ENCODE measurements at places on chromosomes 5 and 9.

- DNase-seq: no peak
These were observed 171.3 kb downstream of the GDNF start for GRCh38 chr5:37668524-37669047.

DNA sequence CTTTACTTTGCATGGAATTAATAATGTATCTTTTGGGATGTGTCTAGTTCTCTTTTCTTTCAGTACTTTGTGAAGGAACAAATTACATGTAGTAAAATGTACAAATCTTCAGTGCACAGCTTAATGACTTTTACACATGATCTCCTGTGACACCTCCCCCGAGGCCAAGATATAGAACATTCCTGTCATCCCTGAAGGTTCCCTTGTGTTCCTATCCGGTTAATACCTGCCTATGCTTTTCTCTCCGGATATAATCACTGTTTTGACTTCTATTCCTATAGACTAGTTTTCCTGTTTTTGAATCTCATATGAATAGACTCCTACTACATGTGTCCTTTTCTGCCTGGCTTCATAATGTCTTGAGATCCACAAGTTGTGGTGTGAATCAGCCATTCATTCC lies 21.5 kb downstream of the STC2 start:
- DNase-seq: no peak

- DNase-seq: no peak
These were observed 14.1 kb upstream of the C5orf58 start for GRCh38 chr5:170218726-170219125.

DNA sequence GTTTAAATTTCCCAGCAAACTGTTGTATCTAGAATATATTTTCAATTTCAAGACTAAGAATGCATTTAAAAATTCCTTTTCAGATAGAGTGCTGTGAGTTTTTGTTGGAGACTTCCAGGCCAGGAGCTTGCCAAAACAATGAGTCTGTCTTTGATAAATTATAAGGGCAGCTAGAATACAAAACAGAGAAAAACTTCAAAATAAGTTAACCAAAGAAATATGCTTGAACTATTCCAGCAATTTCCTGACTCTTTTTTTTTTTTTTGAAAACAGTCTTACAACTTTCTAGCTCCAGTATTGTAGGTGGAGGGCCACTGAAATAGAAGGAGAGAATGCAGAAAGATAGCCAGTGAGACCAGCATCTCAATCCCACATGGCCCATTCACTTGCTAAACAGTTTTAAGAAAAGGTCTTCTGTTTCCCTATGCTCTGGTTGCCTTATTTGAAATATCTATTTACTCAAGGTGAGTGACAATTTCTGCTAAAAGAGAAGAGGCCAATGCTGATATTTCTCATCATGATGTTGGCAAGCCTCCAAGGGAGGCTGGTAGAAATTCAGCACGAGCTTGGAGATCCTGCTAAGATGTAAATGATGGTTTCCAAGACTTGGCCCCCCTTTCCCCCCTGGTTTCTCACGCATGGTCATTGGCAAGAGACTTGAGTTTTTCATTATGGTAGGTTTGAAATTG lies 103.2 kb downstream of the USP20 start:
- DNase-seq: no peak

- no peak for DNase-seq
These were observed 305.7 kb upstream of the TNC start for GRCh38 chr9:115423646-115424045.

- DNase-seq: no peak
These were observed 360 bp downstream of the KLF4 start for GRCh38 chr9:107489144-107489673.

DNA sequence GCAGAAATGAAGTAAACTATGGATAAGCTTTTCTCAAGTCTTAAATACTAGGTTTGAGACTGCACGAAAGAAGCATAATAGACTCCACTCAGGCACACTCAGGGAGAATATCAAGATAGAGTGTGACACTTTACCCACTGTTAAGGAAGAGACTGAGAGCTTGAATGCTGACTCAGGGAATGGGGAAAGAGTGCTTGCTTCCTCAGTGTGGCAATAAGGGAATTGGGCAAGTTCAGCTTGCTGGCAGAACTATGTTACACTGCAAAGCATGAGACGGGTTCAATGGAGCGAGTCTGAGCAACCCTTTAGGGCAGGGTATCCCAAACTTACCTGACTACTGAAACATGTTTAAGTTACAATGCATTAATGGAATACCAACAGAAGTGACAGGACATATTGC lies 237.7 kb upstream of the MEF2C start:
- no peak for DNase-seq

DNA sequence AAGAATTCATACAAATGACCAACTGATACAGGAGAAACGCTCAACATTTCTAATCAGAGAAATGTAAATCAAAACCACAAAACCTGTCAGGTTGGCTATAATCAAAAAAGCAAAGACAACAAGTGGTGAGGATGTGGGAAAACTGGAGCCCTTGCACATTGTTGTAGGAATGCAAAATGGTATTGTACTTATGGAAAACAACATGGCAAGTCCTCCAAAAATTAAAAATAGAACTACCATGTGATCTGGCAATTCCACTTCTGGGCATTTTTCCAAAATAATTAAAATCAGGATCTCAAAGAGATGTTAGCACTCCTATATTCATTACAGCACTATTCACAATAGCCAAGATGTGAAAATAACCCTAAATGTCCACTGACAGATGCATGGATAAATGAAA lies 76.1 kb downstream of the FNIP1 start:
- DNase-seq: no peak

DNA sequence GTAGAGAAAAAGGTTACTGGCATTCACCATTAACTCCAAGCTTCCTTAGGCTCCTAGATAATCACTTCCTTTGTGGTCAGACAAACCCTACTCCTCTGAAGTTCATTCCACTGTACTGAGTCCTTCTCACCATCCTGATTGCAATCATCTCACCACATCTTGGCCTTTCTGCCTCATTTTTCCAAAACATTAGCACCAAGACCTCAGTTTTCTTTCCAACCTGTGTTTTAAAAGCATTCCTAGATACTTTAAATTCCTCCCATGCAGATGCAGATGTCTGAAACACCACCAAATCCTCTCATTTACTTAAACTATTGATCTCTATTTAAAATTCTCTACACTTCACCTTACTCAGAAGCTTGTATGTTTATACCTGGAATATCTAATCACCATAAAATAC lies 961.3 kb upstream of the CTNND2 start:
- DNase-seq: no peak

DNA sequence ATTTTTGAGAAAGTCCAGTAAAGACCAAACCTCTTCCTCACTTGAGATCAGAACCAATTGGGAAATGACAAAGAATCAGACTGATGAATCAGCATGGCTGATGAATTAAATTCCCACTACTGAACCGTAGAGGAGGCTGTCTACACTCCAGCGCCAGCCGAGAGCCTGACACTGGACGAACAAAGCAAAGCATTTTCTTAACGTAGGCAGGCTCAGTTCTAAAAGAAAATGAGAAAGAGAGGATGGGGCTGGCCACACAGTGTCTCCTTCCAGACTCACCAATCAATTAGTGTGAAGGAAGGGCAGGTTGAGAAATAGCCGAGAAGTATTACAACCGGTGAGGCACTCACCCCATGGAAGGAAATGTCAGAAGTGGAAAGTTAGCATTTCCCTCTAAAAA lies 49.4 kb downstream of the ITGA1 start:
- no peak for DNase-seq

DNA sequence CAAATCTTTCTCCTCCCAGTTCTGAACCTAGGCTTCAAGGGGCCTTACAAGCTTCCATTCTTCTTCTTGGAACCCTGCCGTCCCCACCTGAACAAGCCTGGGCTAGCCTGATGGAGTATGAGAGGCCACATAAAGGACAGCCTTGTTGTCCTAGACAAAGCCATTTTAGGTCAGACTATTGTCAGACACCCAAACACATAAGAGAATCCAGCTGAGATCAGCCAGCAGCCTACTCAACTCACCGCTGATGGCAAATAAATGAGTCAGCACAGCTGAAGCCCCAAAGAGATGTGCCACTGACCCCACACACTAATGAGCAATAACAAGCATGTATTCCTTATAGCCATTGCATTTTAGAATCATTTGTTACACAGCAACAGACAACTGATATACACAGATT lies 33.8 kb downstream of the SVEP1 start:
- no peak for DNase-seq

- DNase-seq: no peak
These were observed 35.7 kb upstream of the SLC25A51 start for GRCh38 chr9:37939575-37940095.

- no peak for DNase-seq
These were observed 18.8 kb upstream of the SPEF2 start for GRCh38 chr5:35598707-35599370.

- DNase-seq: no peak
These were observed 20.6 kb downstream of the TCOF1 start for GRCh38 chr5:150377964-150378694.

DNA sequence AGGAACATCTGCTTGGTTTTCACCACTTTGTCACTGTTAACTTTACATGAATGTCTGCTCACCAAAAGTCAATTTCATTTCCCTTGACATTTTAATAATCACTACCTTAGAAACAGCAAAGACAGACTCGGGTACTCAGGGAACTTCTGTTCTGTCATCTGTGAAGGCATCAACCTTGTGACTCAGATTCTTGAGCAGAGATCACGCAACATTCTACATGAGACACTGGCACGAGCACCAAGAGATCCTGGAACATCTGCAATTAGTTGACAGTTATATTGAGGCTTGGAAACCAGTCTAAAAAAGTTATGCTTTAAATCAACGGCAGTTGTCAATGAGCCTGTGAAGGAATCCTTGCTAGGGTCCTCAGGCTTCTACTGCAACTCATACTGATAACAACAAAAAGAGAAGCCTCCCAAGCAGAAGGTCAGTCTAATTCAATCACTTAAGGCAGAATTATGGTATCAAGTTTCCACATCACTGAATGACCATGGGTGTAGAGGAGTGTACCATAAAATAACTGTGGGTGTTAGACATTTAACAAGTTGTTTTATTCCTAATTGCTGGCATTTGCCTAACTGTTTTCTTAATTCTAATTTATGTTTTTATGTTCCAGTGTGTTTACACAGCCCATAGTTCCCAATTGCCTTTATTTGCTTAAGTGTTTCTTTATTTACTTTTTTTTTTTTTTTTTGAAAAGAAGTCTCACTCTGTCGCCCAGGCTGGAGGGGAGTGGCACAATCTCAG lies 3.3 kb upstream of the PBX3 start:
- no peak for DNase-seq

DNA sequence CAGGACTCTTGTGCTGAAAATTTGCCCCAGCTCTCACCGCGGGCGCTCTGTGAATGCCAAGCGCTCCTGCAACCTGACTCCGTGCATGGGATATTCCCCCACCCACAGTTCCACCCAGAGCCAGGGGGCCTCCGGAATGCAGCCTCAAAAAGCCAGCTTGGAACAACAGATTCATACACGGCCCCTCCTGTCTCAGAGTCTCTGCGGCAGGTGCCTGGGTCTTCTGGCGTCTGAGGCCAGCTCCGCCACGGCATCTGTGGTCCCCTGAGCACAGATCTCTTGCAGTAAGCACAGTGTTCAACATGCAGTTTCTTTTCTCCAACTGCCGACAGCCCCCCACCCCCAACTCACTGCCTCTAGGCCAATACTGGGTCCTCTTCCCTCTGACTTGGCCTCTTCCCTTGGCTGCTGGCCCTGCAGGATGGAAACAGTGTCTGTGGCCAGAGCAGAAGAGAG lies 355.7 kb upstream of the IRX2 start:
- no peak for DNase-seq

GRCh38 chr5:56685503-56686217 lies 129.7 kb upstream of the MAP3K1 start:
- DNase-seq: no peak

DNA sequence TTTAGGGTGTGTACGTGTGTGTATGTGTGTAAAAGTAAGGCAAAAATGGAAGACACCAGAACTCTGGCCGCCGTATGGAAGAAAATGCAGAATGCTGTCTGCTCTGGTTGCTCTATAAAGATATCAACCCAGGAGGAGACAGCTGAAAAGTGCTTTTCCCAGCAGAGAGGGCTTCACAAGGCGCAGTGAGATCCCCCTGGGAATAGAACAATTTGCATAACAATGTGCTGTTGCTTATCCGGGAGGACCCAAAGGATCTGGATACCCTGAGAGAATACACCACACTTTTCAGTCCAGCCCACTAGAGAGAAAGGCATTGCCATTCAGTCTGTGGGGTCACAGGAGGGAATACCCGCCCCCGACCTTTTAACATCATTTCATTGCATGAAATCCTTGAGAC lies 230.6 kb downstream of the EBF1 start:
- DNase-seq: no peak

DNA sequence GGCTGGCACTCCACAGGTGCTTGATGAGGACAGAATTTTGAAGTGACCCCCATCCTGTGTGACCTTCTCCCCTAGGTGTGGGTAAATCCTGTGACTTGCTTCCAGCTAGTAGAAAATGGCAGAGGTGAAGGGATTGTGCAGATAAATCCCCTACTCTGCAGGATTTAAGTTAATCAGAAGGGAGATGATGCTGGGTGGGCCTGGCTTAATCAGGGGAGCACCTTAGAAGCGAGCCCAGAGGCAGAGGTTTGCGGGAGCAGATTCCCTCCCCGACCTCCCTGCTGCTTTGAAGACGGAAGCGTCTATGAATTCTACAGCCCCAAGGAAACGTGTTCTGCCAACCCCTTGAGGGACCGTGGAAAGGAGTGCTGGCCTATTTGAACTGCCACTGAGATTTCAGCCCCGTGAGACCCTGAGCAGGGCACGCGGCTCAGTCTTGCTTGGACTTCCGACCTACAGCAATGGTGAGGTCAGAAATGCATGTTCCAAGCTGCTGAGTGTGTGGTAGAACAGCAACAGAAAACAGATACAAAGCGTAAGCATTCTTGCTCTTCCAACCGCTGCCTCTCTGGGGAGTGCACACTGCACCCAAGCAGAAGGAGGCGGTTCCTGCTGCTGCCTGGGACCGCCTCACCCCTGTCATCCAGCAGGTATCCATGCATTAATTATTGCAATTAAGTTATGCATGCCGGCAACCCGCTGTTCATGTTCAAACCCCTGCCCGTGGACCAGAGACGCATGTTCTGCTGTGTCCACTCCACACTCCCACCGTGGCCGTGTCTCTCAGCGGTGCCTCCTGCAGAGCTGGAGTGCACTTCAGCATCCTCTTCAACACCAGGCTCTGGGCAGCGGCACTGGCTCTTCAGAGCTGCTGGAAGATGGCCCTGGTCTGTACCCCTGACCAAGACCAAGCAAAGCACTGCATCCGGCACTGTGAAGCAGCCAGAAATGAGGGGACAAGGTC lies 54.6 kb upstream of the RXRA start:
- DNase-seq: no peak

Measured in T-helper 22 cell (primary cell).